ENCODE measurements at places on chromosomes 7 and 10.

DNA sequence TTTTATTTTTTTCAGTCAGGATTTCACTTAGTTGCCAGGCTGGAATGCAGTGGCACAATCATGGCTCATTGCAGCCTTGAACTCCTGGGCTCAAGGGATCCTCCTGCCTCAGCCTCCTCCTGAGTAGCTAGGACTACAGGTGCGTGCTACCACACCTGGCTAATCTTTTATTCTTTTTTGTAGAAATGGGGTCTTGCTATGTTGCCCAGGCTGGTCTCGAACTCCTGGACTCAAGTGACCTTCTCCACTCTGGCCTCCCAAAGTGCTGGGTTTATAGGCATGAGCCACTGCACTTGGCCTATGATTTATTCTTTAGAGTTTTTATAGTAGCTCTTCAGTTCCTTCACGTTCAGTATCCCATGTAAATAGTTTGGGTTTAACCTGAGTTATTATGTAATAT, 5.5 kb downstream of the SND1 start:
- DNase-seq: no peak

- no peak for DNase-seq
Measured at GRCh38 chr7:1541431-1542162, 11.1 kb downstream of the MAFK start.

DNA sequence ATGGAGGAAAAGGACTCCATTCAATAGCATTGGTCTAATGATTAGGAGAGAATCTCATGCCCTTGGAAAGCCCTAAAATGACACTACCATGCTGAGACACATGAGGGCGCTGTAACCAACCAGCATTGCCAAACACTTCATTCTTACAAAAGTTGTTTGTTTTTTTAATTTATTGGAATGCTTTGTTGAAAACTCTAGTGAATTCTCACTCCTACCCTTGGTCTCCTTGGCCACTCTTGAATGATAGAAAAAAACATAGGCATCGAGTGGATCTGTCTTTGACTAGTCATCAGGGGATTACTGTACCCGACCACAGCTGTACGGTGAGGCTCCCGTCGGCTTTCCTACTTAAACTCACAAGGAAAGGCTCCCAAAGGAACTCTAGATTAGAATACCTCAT, 29.3 kb upstream of the ADD3 start:
- peak; percentile 88 for DNase-seq

- peak; percentile 94 for DNase-seq
Measured at GRCh38 chr10:69065406-69066361, 22.2 kb upstream of the SRGN start.

- peak; percentile 45 for DNase-seq
Measured at GRCh38 chr7:112759905-112760304, 30.3 kb downstream of the TMEM168 start.

GRCh38 chr10:114026189-114027040, 17.3 kb upstream of the ADRB1 start:
- DNase-seq: peak; percentile 69

GRCh38 chr7:112428715-112429114, 21.5 kb upstream of the IFRD1 start:
- no peak for DNase-seq

DNA sequence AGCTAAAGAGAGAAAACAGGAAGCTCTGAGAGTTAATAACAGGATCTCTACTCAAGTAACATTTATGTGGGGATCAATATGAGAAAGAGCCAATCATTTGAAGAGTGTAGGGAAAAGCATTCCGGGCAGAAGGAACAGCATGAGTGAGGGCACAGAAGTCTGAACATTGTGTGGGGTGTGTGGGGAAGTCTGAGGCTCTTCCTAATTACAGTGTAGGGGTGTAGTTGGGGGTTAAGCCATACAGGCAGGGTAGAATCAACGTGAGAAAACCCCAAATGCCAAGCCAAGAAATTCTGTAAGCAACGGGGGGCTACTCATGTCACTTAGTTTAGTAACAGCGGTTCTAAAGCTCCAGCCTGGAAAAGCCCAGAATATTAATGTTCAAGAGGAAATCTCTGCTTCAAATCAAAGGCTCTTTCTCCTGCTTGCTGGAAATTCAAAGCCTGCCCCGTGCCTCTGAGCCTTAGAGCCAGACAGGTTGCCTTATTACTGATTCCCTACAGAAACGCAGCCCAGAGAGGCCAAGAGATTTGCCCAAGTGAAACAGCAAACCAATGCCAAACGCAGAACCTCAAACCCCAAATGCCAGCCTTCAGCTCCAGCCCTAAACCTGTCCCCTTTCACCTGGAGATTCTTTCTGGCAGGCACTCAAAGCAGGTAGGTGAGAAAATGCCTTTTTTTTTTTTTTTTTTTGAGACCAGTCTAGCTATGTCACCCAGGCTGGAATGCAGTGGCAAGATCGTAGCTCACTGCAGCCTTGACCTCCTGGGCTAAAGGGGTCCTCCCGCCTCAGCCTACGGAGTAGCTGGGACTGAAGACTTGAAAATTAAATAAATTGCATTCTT, 36.1 kb downstream of the DNAJB12 start:
- no peak for DNase-seq

DNA sequence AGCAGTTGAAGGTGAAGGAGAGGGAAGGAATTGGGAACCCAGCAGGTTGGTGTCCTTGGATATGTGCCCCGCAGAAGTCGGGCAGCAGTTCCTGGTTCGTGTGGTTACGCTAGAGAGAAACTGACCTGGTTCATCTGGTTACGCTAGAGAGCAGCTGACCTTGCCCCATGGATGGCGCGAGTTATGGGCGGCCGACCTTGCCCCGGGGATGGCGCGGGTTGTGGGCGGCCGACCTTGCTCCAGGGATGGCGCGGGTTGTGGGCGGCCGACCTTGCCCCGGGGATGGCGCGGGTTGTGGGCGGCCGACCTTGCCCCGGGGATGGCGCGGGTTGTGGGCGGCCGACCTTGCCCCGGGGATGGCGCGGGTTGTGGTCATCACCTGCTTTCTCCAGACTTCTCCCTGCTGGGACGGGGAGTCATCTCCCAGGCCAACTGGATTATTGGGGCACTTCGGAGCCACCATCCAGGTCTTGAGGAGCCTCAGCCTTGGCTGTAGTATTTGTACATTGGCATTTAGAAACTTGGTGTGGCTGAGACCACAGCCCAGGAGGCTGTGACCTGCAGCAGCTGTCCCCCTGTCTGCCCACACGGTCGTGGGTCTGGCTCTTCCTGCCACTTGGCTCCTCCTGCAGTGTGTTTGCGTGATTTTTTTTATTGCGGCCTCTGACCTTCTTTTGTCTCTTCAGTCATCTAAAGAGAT, 6.1 kb downstream of the GET4 start:
- no peak for DNase-seq

GRCh38 chr7:29105191-29105590, 41.1 kb downstream of the CPVL start:
- DNase-seq: no peak

- no peak for DNase-seq
Measured at GRCh38 chr7:69678494-69679187, 80.4 kb downstream of the AUTS2 start.

- no peak for DNase-seq
Measured at GRCh38 chr7:138538997-138539644, 79.1 kb downstream of the TRIM24 start.

DNA sequence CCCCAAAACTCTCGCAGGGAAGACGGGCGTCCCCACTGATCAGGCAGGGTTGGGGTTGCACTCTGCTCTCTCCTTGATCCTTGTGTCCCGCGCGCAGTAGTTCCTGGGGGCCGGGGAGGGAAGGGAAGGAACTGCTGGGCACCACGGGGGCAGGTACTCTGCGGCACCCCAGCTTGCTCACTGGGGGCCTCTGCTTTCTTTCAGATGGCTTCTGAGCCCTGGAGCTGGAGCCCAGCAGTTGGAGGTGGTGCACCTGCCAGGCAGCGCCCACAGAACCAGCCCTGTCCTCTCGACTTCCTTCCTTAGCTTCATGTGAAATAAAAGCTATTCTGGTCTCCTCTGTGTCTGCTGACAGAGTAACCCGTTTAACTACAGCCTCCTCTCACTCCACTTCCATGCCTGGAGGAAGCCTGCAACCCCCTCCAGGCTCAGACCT, 12.2 kb downstream of the PLAC9 start:
- DNase-seq: no peak

- DNase-seq: peak; percentile 88
Measured at GRCh38 chr7:35037526-35038341, 449 bp upstream of the DPY19L1 start.
